NCI-H1048 (cell line): ENCODE measurements at places on chromosomes 5 and 9.

- no peak for DNase-seq
Observed at GRCh38 chr5:157951673-157952373, 92.9 kb upstream of the CLINT1 start.

DNA sequence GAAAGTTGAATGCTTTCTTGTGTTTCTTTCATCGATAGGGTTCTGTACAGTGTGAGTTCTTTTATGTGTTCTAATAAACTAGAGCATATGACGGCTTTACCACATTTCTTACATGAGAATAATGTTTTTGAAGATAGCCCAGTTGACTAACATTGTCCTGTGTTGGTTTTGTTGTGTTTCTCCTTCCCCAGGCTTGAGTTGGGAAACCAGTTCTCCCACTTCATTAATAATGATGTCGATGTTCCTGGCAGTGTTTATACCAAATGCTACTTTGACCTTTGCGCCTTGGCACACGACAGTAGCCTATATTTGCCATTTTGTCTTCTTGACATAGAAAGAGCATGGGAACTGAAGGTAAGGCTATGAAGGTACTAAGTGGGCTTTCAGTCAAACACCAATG is 14.4 kb upstream of the ZNF782 start:
- DNase-seq: no peak

DNA sequence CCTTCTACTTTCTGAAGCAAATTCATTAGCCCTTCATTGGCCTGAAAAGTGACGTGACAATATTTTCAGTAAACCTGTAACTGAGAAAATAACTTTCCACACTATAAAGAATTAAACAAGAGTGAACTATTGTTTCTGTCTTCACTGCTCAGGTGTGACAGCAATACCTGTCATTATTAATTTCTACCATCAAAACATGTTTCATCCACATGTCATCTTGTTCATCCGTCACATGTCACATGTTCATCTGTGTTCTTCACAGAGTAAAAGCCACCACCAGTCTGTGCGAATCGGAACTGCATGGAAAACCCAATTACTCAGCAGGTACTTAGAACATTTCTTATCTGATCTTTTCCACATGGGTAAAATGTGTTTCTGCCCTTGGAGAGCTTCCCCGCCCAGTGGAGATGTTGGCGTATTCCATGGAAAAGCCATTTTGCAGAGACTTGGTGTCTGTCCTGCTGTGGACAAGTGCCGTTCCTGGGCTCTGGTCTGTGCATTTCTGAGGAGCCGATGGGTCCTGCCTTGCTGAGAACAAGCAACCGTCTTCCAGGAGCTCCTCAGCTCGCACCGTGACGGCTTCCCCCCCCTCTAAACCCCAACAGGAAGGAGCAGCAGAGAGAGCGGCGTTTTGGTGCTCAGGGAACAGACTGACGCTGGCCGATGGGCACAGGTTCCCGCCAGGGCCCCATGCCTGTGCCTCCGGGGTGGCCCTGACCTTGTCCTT is 10.6 kb upstream of the EXOC3 start:
- no peak for DNase-seq

DNA sequence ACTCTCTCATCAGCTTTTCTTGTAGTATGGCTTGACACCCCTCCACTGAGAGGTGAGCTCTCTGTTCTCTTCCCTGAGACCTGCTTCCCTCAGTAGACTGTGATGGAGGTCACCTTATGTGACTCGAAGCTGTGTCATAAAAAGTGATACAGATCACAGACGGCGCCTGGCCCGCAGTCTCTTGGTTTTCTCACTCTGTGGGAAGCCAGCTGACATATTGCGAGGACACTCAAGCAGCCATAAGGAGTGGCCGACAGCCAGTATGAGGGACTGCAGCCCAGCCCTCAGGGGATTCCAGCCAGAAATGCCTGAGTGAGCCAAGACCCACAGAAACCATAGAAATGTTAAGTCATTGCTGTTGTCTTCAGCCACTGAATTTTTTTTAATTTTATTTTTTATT is 38.0 kb downstream of the GADD45G start:
- no peak for DNase-seq

DNA sequence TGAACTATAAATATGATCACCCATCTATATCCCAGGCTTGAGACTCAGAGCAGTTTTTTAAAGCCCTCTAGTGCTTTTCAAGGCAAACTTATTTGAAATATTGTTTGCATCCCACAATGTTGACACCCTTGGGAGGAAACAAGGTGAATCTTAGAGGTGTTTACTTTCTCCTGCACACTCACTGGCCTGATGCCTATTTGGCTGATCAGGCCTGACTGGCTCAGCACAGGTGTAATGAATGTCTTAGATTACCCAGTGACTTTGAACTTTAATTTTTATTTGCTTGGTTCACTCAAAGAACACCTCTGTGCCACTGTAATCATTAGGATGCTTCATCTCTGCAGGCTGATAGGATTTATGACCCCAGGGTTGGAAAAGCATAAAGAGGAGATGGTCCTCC is 158.3 kb downstream of the KCTD16 start:
- DNase-seq: no peak
